ENCODE measurements at places on chromosomes 1 and 21. TPM values are rescaled to one million over a fixed set of nuclear protein-coding genes. Genes with fewer than 3 reads are reported as not detected.
A peak's percentile ranks its signal among the peaks of the same experiment; 100 is the strongest.

Gene UTS2
- total RNA-seq: 0.27 TPM

Gene OLFML2B
- 0.22 TPM for total RNA-seq

DNA sequence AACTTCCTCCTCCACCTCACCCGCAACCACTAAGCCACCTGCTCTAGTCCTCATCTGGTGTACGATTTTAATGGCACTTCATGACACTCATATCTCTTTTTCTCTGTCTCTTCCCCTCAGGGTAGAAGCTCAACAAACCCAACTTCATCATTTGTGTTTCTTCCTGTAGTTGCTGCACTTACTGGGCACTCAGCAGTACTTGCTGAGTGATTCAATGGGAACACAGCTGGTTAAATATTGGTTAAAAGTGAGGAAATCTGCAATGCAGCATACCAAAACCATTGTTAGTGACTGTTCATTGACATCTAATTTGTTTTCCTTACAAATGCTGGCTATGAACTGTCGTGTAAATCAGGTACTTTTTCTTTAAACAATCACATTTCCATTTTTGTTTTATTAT is 541.1 kb upstream of the PRMT6 start:
- H3K36me3 ChIP-seq: no peaks in the 10 kb centered on the region
- H3K27ac ChIP-seq: no peak overlapping the region
- H3K27me3 ChIP-seq: no peaks in the 10 kb centered on the region
- H3K4me1 ChIP-seq: no peaks in the 10 kb centered on the region
- no peak overlapping the region for H3K4me3 ChIP-seq
- DNase-seq: no peak

Gene FCRL6
- total RNA-seq: 1.8 TPM

DNA sequence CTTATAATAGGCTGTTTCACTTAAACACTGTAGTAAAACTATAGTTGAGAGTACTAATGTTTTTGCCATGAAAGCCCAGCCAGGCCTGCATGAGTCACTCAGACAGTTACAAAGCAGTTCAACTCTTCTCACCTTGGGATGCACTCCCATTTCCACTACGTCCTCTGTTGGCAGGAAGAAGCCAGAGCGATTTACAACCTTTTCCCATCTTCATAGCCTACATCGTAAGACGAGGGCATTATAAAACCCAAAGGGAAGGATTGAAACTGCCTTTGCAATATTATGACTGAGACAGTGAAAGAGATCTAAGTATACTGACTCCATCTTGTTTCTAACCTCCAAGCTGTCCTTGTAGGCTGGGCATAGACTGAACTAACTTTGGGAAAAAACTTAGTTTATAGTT is 71.8 kb upstream of the CSF1 start:
- no peak overlapping the region for H3K27ac ChIP-seq
- H3K4me1 ChIP-seq: no peaks in the 10 kb centered on the region
- H3K27me3 ChIP-seq: no peaks in the 10 kb centered on the region
- DNase-seq: no peak

Gene ANXA9
- total RNA-seq: not detected

Gene SHC1
- total RNA-seq: 37.4 TPM

Gene DNAJC6
- total RNA-seq: 5.6 TPM

DNA sequence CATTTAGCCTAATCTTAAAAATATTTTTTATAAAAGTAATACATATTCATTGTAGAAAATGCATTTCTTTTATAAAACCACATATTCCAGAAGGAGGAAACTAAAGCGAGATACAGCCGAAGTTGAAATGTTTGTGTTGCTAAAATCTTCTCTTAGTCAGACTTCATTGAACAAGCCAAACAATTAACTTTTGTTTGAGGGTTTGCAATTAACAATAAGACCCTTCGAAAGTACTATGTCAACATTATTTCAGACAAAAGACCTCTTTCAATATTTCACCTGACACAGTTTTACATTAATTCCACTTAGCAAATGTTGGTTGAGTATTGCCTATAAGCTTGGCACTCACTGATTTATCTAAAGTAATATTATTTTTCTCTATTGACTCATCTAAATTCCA is 354.0 kb upstream of the ADAMTS5 start:
- no peak overlapping the region for H3K4me3 ChIP-seq
- DNase-seq: no peak
- no peak overlapping the region for H3K27ac ChIP-seq
- H3K4me1 ChIP-seq: no peaks in the 10 kb centered on the region

Gene RXRG
- not detected for total RNA-seq

- H3K27ac ChIP-seq: no peak overlapping the region
- DNase-seq: no peak
- H3K36me3 ChIP-seq: no peaks in the 10 kb centered on the region
- no peaks in the 10 kb centered on the region for H3K27me3 ChIP-seq
- H3K4me3 ChIP-seq: no peak overlapping the region
These were observed 1802.4 kb downstream of the MRPL39 start for GRCh38 chr21:23804866-23805265.

DNA sequence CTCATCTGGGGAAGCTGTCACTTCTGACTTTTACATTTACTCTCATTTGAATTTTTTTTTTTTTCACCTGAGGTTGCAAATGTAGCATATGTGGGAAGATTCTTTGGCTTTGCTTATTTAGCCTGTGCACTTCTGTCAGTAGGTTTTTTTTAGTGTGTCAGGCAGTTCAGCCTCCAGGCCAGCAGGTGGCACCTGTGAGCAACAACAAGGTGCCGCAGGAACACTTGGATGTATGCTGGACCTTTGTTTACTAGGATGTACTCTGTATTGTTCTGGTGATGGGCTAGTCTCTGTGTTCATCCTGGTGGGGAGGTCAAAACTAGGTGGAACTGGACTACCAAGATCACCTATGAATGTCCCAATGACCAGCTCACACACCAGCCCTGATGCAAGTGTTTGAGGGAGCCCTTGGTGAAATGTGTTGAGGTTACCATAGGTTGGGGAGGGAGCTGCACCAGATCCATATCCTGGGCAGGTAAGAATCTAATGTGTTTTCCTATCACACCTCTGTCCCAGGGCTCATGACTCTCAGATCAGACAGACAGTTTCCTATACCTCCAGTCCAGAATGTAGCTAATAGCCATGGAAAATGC is 618.2 kb downstream of the BRINP3 start:
- no peaks in the 10 kb centered on the region for H3K27me3 ChIP-seq
- H3K27ac ChIP-seq: no peak overlapping the region
- no peak for DNase-seq
- H3K4me1 ChIP-seq: no peaks in the 10 kb centered on the region

DNA sequence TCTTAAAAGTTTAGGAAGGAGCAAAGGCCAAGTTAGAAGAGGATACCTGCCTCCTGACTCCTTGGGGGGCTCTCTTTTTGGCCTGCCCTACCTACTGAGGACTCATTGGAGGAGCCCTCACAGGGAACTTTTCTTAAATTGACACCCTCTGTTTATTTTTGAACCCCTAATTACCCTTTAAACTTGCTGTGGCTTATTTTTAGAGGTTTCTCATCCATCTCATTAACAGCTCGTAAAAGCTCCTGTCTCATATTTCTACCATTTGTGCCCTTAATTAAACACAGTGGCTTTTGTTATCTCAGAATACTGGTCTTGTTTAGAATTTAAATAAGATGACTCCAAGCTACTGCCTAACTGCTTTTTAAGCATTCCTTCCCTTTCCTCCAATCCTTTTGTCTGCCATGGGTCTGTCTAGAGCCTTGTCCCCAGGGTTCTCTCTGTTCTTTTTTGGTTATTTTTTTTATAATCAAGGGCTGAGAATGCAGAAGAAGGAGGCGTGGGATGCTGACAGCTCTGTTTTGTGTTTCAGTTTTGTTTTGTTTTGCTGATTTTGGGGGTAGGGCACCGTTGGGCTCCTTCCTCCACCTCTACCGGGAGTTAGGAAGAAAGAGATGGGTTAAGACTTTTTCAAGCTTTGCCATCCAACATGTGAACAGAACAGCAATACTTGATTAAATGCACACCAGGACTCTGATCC is 78.0 kb downstream of the SYT6 start:
- no peaks in the 10 kb centered on the region for H3K36me3 ChIP-seq
- no peak for DNase-seq
- H3K4me1 ChIP-seq: no peaks in the 10 kb centered on the region
- H3K27me3 ChIP-seq: no peaks in the 10 kb centered on the region

DNA sequence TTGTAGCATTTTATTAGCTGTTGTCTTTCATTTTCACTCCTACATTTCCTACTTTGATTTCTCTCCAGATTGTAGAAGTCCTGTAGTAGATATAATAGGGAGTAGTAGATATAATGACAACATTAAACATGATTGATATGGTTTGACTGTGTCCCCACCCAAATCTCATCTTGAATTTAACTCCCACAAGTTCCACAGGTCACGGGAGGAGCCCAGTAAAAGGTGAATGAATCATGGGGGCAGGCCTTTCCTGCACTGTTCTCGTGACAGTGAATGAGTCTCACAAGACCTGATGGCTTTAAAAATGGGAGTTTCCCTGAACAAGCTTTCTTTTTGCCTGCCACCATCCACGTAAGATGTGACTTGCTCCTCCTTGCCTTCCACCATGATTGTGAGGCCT is 7.5 kb upstream of the PRDX6 start:
- DNase-seq: no peak
- H3K4me3 ChIP-seq: no peak overlapping the region
- H3K4me1 ChIP-seq: peaks cover 6% of the 10 kb centered on the region
- H3K27ac ChIP-seq: no peak overlapping the region
- H3K36me3 ChIP-seq: peaks cover 5% of the 10 kb centered on the region

Gene IL12RB2
- 35.1 TPM for total RNA-seq

DNA sequence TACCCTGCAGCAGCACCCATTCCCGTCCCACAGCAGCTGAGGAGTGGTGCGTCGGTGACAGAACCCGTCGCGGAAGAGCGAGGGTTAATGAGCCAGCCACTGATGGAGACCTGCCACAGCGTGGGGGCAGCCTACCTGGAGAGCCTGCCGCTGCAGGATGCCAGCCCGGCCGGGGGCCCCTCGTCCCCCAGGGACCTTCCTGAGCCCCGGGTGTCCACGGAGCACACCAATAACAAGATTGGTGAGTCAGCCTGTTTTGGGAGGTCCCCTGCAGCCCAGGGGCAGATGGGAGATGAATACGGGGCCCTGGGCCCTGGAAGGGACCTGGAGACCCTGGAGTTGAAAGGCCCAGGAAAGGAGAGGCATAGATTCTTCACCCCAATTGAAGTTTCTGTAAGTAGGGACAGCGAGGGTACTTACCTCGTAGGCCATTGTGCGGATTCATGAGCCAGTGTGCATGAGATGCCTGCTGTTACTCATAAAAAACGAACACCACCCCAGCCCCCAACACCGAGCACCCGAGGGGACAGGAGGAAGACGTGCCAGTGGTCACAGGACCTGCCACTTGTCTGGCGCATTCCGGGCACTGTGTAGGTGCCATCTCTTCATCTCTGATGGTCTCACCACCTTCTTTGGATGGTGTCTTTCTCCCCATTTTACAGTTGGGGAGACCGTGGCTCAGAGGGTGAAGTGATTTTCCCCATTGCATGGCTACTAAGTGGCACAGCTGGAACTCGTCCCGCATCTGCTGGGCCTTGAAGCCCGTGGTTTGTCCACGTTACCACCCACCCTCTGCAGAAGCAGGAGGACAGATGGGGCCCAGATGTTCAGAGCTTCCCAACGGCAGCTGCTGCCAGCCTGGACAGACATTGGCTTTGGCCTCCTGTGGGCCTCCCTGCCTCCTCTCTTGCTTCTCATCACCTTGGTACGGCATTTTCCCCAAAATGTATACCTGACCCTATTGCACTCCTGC is 28.3 kb upstream of the TNFRSF1B start:
- H3K27me3 ChIP-seq: no peaks in the 10 kb centered on the region
- H3K4me3 ChIP-seq: no peak overlapping the region
- peaks cover 15% of the 10 kb centered on the region for H3K4me1 ChIP-seq
- H3K36me3 ChIP-seq: no peaks in the 10 kb centered on the region
- no peak for DNase-seq

GRCh38 chr1:201556841-201557571 is 18.1 kb downstream of the NAV1 start:
- no peaks in the 10 kb centered on the region for H3K4me1 ChIP-seq
- no peak overlapping the region for H3K27ac ChIP-seq
- H3K36me3 ChIP-seq: no peaks in the 10 kb centered on the region
- H3K27me3 ChIP-seq: no peaks in the 10 kb centered on the region
- no peak for DNase-seq

DNA sequence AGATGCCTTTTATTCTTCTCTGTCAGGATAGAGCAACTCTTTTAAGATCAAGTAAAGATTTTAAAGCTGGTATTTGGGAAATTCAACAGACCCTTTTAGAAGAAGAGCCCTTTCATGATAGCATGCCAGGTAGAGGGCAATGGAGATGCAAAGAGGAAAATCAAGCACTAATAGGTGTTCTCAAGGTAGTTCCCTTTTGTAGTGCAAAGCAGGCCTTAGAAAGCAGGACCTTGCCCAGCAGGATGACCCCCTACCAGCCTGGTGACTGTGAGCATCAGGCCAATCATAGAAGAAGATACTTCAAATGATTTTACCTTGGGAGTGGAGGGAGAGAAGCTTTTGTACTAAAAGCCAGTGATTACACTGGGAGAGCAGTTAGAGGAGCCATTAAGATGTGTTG is 381.4 kb upstream of the ZRANB2 start:
- no peak overlapping the region for H3K4me3 ChIP-seq
- DNase-seq: no peak
- H3K36me3 ChIP-seq: no peaks in the 10 kb centered on the region

DNA sequence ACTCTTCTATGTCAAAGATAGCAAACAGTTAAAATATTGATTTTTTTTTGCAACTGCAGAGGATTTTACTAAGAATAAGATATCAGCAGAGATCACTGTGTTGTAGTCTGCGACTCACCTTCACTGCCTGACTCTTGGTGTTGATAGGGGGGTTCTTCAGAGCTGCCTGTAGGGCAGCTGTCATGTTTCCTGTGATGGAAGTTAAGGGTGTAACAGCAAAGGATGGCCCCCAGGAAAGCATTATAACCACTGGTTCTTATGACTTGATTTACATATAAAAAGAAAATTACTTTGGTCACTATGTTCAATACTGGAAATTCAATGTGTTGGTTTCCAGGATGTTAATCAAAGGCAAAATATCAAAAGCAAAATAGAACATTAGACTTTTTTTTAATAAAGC is 2.6 kb downstream of the ARPC5 start:
- peak overlapping the region; percentile 84 for H3K4me3 ChIP-seq
- peaks cover 45% of the 10 kb centered on the region for H3K4me1 ChIP-seq
- no peaks in the 10 kb centered on the region for H3K27me3 ChIP-seq
